ENCODE measurements at places on chromosomes 11 and 22. TPM values are rescaled to one million over a fixed set of nuclear protein-coding genes. Genes with fewer than 3 reads are reported as not detected.
A peak's percentile ranks its signal among the peaks of the same experiment; 100 is the strongest.

DNA sequence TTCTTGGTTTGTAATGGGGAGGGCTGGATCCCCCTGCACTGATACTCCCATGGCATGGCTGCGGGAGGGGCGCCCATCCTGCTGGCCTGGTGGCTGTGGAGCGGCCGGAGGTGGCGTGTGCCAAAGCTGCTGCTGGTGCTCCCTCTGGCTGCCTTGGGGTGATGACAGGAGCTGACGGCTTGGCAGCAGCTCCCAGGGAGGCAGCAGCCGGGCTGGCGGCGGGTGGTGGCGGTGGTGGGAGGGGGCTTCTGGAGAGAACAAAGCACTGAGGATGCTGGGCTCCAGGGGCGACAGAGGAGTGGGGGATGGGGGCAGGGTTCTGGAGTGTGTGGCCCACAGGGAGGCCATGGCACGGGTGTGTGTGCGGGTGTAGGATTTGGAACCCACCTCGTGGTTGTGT, 11.4 kb upstream of the MPPED1 start:
- DNase-seq = no peak

Gene KCNE3
- total RNA-seq = 6.8 TPM

DNA sequence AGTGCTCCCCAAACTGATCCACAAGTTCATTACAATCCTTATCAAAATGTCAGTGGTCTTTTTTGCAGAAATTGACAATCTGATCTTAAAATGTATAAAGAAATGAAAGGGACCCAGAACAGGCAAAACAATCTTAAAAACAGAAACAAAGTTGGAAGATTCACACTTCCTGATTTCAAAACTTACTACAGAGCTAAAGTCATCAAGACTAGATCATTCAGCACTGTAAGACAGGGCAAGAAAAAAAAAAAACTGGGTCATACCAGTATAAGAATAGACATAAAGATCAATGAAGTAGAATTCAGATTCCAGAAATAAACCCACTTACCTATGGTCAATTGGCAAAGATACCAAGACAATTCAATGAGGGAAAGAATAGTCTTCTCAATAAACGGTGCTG, 4.5 kb upstream of the STK33 start:
- no peak for DNase-seq

DNA sequence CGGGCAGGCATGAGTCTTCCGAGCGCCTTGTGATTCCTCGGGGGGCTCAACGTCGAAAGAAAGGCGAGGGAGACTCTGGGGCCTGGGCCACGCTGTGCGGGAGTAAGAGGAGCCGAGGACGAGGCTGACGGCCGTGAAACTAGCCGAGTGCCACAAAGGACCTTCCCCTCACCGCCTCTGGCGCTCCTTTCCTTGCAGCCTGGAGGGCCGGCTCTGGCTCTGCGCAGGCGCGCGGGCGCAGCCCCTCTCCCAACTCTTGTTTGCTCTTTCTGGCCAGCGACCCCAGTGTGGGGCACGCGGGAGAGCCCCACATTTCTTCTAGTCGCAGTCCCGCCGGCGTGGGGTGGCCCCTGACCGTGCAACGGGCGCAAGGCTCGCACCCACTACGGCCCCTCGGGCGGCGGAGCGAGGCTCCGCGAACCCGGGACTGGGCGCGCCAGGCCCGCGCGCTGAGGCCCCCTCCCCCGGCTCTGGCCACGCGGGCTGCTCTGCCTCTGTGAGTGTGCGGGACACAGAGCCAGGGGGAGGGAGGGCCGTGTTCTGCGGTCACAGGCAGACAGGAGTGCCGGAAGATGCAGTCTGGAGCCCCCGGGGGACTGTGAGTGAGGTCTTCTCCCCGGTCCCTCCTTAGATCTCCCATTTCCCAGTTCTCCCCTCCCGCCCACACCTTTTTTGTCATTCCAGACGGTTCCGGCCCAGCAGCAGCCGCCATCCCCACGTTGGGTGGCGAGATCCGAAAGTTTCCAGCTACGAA, 1.0 kb upstream of the TOB2 start:
- peak; percentile 36 for DNase-seq

GRCh38 chr11:65210361-65210731, 28.6 kb downstream of the CAPN1 start:
- DNase-seq = no peak

GRCh38 chr11:83922318-83922717, 636.2 kb upstream of the CCDC90B start:
- no peak for DNase-seq

Gene PHLDA2
- 1.1 TPM for total RNA-seq

- no peak for DNase-seq
Observed at GRCh38 chr11:304915-305843, 2.4 kb upstream of the IFITM2 start.

- peak; percentile 47 for DNase-seq
Observed at GRCh38 chr11:118488480-118489109, 38.7 kb upstream of the TTC36 start.

GRCh38 chr11:117610045-117610444, 187.0 kb downstream of the DSCAML1 start:
- DNase-seq = no peak

DNA sequence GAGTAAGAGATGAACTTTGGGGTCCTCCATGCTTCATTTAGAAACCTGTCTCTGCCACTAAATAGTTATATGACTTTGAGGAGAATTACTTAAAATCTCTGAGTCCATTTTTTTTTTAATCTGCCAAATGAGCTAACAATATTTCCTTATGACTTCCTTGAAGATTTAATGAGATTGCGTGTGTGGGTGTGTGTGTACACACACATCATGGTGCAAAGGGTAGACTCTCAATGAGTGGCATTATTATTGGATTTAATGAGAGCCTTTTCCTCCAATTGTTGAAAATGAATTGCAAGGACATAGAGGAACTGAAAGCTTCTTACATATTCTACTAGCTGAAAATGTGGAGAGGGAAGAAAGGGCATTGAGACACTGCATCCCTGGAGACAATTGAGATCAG, 573.5 kb upstream of the LUZP2 start:
- DNase-seq = no peak

DNA sequence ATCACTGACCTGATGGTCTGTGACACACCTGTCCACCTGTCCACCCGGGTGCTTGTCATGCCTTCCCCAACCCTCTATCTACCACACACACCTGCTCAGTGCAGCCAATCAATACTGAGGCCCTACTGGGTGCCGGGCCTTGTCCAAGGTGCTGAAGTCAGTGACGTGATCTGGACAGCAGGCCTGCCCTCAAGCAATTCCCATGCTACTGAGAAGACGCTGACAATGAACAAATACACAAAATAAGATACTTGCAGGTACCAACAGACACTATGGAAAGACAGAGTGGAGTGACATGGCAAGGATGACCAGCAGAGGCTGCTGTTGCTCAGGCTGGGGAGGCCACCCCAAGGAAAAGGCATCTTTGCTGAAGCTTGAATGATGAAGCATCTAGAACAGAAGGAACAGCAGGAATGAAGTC, 21.2 kb downstream of the PLAAT3 start:
- DNase-seq = no peak

DNA sequence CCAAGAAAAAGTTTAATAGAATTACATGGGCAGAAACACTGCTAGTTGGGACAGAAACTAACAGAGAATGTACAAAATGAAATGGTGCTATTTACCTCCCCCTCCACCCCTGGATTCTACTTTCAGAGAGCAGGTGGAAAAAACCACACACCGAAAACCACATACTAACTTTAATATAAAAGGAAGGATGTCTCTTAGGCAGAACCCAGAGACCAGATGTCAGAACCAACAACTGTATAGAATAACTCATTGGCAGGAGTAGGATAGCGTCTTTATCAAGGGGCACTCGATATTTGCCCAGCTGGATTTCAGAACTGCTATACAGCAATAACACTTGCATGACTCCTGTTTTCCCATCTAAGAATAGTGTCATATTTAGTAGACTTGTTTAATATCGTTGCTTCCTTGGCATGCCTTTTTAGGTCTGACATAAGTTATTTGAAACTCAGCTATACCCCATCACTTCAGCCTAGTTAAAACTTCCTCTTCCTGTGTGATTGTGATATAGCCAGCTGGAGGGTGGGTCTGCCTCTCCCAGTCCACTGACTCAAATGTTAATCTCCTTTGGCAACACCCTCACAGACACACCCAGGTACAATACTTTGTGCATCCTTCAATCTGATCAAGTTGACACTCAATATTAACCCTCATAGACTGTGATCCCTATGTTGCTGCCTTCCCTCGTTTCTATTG, 1.2 kb downstream of the SLC22A25 start:
- no peak for DNase-seq

DNA sequence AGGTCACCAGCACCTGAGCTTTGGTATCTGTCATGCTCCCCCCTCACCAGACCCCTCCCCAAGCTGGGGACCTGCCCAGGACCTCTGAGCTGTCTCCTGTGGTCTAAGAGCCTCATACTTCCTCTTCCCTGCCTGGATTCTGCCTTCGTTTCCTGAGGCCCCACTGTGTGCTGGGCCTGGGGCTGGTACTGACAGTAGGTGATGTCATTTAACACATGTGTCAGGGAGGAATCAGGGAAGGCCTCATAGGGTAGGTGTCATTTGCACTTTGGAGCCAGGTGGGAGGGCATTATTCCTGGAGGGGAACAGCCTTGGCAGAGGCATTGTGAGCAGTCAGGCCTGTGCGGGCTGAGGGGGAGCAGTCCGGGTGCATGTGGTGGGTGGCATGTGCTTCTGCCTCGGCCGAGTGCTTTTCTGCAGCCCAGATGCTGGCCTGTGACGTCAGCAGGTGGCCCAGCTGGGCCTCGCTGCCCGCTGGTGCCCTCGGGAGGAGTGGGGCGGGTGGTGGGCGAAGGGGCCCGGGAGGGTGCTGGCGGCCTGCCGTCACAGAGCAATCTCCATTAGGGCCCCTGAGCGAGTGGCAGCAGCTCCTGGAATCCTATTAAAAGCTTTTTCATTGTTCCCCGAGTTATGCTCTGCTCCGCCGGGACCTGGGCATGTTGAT, 9.1 kb downstream of the FLRT1 start:
- DNase-seq = no peak

GRCh38 chr11:60761436-60762190, 4.9 kb downstream of the MS4A15 start:
- no peak for DNase-seq

Gene KRTAP5-7
- total RNA-seq = 0.26 TPM

DNA sequence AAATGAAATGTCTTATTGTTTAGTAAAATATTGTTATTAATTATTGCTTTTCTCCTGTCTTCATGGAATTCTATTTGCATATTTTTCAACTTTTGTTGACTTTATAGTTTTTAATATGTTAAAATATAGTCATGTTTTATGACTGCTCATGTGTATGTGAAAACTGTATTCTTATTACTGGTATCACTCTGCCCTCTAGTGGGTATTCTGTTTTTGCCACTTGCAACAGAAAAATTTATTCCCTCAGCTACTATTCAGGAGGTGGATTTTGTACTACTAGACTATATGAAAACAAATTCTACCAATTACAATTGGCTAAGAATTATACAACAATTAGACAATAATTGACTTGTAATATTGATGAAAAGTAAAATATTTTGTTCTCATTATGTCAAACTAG, 45.0 kb downstream of the OR4C6 start:
- no peak for DNase-seq

Gene HSD17B12
- 99.3 TPM for total RNA-seq

DNA sequence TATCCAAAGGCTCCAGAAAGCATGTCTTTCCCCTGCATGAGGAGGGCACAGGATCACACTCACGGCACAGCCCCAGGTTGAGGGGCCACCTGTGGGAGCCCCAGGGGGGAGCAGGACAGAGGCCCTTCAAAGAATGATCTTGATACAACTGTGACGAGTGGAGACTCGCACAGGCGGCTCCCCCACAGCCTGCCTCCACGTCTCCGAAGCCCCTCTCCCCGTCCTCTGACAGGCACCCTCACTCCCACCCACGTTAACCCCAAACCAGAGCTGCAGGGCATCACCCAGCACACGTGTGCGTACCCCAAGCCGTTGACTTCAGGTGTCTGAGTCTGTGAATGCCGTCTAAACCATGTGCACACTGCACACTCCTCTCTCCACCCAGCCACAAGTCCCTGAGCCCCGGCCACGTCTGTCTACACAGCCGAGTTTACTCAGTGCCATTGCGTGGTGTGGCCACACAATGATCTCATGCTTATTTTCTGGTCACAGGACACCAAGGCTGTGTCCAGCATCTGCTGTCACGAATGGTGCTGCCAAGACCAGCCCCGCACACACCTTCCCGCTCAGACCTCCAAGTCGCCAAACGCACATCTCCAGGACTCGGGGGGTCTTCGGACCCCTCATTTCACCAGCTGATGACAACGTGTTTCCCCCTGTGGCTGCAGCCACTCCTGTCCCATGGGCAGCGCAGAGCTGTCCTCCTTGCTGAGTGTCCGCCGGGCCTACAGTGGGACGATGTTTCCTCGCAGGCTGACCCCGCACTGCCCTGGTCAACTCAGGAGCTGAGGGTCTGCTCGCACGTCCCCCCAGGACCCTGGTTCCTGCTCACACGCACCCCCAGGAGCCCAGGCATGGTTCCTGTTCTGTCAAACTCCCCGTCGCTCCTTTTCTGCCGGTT, 251.2 kb downstream of the BRD1 start:
- DNase-seq = no peak

DNA sequence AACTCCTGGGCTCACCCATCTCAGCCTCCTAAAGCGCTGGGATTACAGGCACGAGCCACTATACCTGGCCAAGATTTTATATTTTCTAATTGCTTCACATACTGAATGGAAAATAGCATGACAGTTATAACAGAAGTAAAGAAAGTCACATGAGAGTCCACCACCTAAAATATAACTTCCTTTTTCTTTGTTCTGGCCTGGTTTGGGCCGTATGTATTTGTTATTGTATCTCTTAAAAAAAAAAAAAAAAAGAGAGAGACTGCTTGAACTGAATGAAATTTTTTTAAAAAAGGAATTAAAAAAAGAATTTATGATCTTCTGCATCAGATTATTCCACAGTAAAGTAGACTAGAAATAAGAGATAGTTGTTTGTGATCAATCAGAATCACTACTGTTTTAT, 86.0 kb upstream of the GRIK4 start:
- DNase-seq = no peak

Gene KDM4E
- total RNA-seq = not detected

- peak; percentile 65 for DNase-seq
Observed at GRCh38 chr11:119691701-119692539, 37.1 kb downstream of the NECTIN1 start.

DNA sequence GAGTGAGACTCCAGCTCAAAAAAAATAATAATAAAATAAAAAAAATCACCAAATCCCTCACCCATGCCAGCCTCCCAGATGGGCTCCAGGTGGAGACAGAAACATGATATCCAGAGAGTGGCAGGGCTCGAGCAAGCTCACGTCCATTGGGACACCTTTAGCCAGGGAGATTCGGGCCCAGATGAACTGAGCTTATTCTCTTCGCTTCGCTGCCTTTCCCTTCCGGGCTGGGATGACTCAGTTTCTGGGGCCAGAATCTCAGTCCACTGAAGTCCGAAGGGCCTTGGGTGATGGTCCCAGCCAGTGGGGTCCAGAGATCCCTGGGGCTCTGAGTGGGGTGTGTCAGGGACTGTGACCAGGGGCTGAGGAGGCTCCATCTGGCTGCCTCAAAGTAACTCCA, 23.0 kb upstream of the MYEOV start:
- no peak for DNase-seq

Data from urinary bladder (tissue), 4 donors.